AG04450 (cell line): ENCODE measurements at places on chromosomes 7 and 10. TPM values are rescaled to one million over a fixed set of nuclear protein-coding genes. Genes with fewer than 3 reads are reported as not detected.

Gene DRGX
- polyA plus RNA-seq: not detected in 2 replicates

- DNase-seq: no peak
Measured at GRCh38 chr7:95996174-95996573, 223.8 kb downstream of the DYNC1I1 start.

Gene COBL
- 0.06 TPM in 1 of 2 replicates, not detected in the other for polyA plus RNA-seq

DNA sequence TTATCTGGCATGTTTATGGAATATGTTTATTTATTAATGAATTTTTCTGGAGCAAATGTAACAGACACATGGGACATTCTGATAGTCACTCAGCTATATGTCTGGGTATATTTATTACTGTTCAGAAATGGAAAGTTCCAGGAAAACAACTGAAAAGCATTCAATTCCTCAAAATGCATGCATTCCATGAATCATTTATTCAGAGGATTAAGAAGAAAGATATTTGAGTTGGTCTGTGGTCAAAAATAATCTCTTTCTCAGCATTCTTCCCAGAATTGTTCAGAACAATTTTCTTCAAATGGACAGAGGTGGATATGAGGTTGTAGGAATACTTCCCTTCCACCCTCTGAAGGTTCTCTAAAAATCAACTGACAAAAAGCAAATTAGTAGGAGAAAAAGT is 97.6 kb upstream of the ITGB1 start:
- DNase-seq: no peak
